Stimulated activated CD4-positive, alpha-beta T cell treated with anti-CD3 and anti-CD28 coated beads, Interleukin-1b, Interleukin-23, amount 100 ng/mL, for 1 hour (primary cell): ENCODE measurements at places on chromosomes 1 and 21.

DNA sequence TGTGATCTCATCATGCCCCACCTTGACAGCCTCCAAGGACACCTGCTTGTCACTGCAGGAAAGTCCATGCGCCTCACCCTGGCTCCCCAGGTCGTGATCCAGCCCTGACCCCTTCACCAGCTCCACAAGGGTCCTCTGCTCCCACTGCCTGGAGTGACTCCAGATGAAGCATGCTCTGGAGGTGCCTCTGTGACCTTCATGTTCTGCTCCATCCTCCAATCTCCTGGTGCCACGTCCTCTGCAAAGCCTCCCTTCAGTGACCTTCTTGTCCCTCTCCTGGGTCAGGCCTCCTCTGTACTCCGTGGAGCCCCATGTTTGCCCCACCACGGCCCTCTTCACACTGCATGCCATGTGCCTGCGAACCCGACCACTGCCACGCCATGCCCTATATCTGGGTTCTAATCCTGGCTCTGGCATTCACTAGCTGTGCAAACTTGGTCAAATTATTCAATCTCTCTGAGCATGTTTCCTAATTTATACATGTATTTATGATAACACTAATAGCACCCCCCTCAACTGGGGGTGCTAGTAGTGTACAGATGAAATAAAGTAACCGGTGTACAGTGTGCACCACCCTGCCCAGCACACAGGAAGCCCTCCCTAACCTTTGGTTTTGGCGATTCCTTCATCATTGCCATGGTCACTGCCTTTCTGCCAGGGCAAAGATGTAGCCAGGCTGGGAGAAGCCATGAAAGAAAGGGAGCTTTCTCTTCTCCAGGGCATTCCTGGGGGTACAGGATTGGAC, 77.4 kb downstream of the STUM start:
- DNase-seq = no peak

GRCh38 chr1:33163621-33164519, 18.0 kb downstream of the TRIM62 start:
- DNase-seq = no peak

- no peak for DNase-seq
These were observed 53.6 kb upstream of the DMRTA2 start for GRCh38 chr1:50476800-50477199.

GRCh38 chr1:180260541-180260940, 30.5 kb downstream of the LHX4 start:
- no peak for DNase-seq

DNA sequence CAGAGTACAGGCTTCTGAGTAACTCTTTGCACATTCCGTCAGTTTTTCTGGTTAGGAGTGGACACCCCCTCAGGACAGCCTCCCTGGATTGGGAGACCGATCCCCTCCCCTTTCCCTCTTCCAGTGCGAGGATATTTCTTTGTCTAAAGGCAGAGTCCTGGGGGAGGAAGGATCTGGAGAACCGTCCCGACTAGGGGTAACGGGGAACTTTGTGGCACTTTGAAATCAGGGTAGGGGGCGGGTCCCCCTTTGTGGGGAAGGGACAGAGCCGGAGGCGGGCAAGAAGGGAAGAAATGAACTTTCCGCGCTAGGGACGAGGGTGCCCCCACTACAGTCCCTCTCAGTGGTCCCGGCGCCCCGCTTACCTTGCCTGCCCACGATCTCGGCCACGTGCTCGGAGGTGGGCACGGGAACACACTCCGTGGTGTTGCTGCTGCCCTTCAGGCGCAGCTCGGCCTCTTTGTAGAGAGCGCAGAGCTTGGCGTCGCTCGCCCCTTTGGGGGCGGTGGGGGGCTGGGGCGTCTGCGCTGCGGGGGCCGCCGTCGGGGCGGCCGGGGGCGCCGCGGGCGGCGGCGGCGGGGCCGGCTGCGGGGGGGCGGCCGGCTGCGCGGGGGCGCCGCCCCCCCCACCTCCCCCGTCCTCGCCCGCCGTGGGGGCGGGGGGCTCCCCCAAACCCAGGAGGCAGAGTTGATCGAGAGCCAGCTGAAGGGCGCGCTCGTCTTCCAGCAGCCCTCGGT, 917 bp downstream of the MEX3A start:
- no peak for DNase-seq
